Neural crest cell (in vitro differentiated cells): ENCODE measurements at places on chromosomes 3 and 15. TPM values are rescaled to one million over a fixed set of nuclear protein-coding genes. Genes with fewer than 3 reads are reported as not detected.

DNA sequence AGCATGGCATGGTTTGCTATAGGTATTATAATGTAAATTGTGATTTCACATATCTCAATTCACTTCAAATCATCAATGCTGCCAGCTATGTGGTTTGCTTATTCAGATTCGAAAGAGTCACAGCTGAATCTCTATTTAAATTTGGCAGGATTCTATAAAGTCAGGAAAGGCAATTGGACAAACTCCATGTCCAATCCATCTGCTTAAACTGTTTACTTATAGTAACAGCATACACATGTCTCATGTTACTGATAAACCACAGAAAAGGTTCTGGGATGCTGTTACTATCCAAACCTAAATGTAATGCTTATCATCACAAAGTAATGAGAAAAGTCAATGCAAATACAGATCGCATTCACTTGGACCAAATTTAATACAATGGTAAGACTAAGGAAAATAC is 229.7 kb downstream of the ISL2 start:
- no peak for DNase-seq

The RPP25 gene
- 6.2 and 6.3 TPM in 2 replicates for total RNA-seq

GRCh38 chr15:48442011-48442410 is 110.8 kb downstream of the DUT start:
- DNase-seq: no peak

The AADAC gene
- total RNA-seq: not detected in 2 replicates

- no peak for DNase-seq
Observed at GRCh38 chr15:70936326-70936725, 43.7 kb downstream of the LRRC49 start.

DNA sequence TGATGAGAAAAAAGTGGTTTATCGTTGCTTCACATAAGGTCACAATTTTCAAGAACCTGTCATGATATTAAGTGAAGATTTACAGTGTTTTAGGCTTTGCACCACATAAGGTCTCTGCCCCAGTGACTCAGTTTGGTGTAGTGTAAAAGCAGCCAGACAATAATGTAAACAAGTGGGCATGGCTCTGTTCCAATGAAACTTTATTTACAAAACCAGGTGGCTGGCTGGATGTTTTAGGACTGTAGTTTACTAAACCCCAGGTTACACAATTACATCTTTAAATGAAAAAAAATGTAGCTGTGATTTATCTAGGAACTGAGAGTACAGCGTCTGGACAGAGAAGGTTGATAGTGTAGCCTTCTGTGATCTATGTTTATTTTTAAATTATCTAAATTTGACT is 9.7 kb upstream of the FBXL22 start:
- no peak for DNase-seq

The LRRIQ4 gene
- total RNA-seq: 0.12 and 0.16 TPM in 2 replicates

- DNase-seq: no peak
Observed at GRCh38 chr15:30878515-30878914, 25.2 kb upstream of the FAN1 start.
